ENCODE measurements at places on chromosomes 3 and 15. TPM values are rescaled to one million over a fixed set of nuclear protein-coding genes. Genes with fewer than 3 reads are reported as not detected.

The CCR2 gene
- 21.0 TPM for total RNA-seq

- no peak for DNase-seq
- peaks cover 51% of the 10 kb centered on the region for H3K36me3 ChIP-seq
- no peaks in the 10 kb centered on the region for H3K27me3 ChIP-seq
- peaks cover 10% of the 10 kb centered on the region for H3K4me1 ChIP-seq
These were observed 15.3 kb downstream of the SEC61A1 start for GRCh38 chr3:128067489-128067888.

DNA sequence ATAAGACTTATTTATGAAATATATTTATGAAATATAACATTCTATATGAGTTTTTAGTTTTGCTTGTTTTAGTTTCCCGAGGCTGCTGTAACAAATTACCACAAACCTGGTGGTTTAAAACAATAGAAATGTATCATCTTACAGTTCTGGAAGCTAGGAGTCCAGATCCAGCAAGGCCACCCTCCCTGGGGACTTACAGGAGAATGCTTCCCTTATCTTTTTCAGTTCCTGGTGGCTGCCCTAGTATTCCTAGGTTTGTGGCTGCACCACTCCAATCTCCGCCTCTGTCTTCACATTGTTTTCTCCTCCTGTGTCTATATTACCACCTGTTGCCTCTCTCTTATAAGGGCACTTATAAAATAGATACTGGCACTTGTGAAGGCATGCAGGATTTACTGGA is 877.8 kb downstream of the TUSC7 start:
- no peak overlapping the region for H3K27ac ChIP-seq
- H3K27me3 ChIP-seq: no peaks in the 10 kb centered on the region
- no peak for DNase-seq
- H3K4me1 ChIP-seq: no peaks in the 10 kb centered on the region
- H3K36me3 ChIP-seq: no peaks in the 10 kb centered on the region

GRCh38 chr3:170614214-170614966 is 28.5 kb upstream of the SLC7A14 start:
- H3K4me3 ChIP-seq: no peak overlapping the region
- peaks cover 4% of the 10 kb centered on the region for H3K27me3 ChIP-seq
- no peaks in the 10 kb centered on the region for H3K36me3 ChIP-seq
- no peaks in the 10 kb centered on the region for H3K4me1 ChIP-seq
- no peak overlapping the region for H3K27ac ChIP-seq

GRCh38 chr3:106343811-106344210 is 475.0 kb upstream of the CBLB start:
- no peak overlapping the region for H3K4me3 ChIP-seq
- DNase-seq: no peak
- H3K27me3 ChIP-seq: no peaks in the 10 kb centered on the region
- H3K4me1 ChIP-seq: peaks cover 12% of the 10 kb centered on the region
- H3K27ac ChIP-seq: no peak overlapping the region

The VILL gene
- total RNA-seq: 11.6 TPM

The PRSS50 gene
- total RNA-seq: not detected

The SYNM gene
- 2.0 TPM for total RNA-seq

The CCR8 gene
- 8.9 TPM for total RNA-seq

DNA sequence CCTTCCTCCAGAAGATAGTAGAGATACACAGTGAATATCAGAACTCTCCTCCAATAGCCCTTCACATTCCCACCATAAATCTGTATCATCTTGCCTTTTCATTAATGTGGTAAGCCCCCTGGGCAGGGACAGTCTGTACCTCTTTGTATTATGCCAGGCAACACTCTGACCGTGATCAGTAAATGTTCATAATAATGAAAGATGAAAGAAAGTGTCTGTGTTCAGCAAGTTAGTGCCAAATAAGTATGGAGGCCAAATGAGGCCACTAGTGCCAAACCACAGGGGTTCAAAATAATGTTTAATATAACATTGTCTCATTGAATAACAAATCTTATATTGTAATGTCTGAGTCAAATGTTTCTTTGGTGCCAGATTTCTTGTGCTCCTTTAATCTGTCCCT is 104.3 kb downstream of the CMSS1 start:
- H3K27ac ChIP-seq: no peak overlapping the region
- H3K4me3 ChIP-seq: no peak overlapping the region
- peaks cover 7% of the 10 kb centered on the region for H3K4me1 ChIP-seq
- DNase-seq: no peak

The TERC gene
- 3.1 TPM for total RNA-seq

DNA sequence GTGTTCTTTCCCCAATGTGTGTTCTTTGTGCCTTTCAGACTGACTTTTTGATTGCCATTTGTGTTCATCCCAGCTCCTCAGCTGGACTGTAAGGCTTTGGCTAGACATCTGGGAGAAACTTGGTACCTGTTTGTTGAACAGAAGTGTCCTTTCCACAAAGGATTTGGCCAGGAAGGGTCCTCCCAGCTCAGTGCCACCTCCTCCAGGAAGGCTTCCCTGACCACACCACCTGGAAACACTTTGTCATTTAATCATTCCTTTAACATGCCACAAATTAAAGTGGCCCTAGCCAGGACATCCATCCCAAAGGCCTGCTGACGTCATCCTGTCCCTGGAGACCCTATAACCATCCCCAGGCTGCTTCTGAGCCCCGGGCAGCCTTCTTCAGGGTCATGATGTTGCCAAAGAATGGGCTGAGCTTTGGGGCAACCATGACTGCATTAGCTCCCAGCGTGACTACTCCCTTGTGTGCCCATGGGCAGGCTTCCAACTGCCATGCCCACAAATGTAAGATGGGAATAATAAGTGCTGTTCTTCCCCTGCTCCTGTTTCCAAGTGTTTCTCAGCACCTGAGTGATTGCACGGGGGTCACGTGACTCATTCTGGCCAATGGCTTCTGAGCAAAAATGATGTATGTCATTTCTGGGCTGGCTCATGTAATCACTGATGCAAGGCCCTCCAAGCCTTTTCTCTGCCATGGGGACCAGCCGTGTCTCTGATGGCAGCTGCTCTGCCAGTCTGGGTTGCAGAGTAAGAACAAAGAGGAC is 112.5 kb upstream of the SMAD3 start:
- no peaks in the 10 kb centered on the region for H3K36me3 ChIP-seq
- H3K27ac ChIP-seq: no peak overlapping the region
- no peak overlapping the region for H3K4me3 ChIP-seq

DNA sequence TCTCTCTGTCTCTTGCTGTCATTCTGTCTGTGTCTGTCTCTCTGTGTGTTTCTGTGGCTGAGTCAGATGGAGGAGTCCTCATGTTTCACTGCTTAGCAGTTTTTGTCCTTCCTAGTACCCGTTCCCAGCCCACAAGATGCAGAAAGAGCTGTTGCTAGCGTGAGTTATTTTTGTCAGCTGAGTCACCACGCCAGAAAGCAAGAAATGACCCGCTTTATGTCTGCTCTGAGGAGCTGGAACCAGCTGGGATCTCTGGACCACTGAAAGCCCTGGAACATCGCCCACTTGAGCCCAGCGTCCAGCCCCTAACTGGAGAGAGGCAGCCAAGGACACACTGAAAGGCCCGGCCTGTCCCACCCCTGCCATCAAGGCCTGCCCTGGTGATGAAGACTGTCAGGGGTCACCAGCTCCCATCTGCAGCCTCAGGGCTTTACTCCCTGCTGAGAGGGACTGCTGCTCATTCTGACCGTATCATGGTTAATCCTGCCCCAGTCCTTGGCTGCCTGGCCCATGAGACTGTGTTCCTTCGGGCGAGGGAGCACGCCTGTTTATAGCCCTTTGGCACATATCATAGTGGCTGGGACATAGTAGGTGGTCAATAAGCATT is 101.7 kb upstream of the TPM1 start:
- DNase-seq: no peak
- H3K27me3 ChIP-seq: peaks cover 11% of the 10 kb centered on the region
- H3K27ac ChIP-seq: no peak overlapping the region
- no peak overlapping the region for H3K4me3 ChIP-seq
- no peaks in the 10 kb centered on the region for H3K4me1 ChIP-seq
- no peaks in the 10 kb centered on the region for H3K36me3 ChIP-seq

The SLC6A1 gene
- not detected for total RNA-seq

The CCR4 gene
- total RNA-seq: 110 TPM

DNA sequence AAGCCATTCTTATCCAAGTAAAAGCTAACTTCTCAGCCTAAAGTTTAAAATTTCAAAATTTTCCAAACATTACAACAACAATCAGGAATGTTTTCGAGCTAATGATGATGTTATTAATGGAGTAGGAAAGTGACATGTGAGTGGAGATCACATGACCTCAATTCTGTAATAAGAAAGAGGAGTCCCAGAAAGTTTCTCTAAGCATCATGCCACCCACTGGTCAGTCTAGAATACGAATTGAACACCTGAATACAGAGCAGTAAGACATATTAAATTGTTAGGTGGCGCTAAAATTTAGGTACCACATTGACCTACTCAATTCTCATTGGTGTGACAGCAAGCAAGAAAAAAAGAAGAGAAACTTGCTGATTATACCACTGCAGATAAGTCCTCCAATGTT is 163.9 kb downstream of the DCLK3 start:
- no peak overlapping the region for H3K4me3 ChIP-seq
- H3K36me3 ChIP-seq: no peaks in the 10 kb centered on the region
- no peak overlapping the region for H3K27ac ChIP-seq

Data from activated T-helper 1 cell treated with anti-CD3 and anti-CD28 coated beads, Interleukin-12 subunit alpha, Interleukin-12 subunit beta, Interleukin-2, Interleukin-4 antibody, amounts not matched to agents 30 ng/mL and 10 ng/mL and 1 ng/mL, durations not matched to agents 14 hours and 24 hours and 36 hours (primary cell).